Osteocyte (in vitro differentiated cells): ENCODE measurements at places on chromosomes 5 and 9.

DNA sequence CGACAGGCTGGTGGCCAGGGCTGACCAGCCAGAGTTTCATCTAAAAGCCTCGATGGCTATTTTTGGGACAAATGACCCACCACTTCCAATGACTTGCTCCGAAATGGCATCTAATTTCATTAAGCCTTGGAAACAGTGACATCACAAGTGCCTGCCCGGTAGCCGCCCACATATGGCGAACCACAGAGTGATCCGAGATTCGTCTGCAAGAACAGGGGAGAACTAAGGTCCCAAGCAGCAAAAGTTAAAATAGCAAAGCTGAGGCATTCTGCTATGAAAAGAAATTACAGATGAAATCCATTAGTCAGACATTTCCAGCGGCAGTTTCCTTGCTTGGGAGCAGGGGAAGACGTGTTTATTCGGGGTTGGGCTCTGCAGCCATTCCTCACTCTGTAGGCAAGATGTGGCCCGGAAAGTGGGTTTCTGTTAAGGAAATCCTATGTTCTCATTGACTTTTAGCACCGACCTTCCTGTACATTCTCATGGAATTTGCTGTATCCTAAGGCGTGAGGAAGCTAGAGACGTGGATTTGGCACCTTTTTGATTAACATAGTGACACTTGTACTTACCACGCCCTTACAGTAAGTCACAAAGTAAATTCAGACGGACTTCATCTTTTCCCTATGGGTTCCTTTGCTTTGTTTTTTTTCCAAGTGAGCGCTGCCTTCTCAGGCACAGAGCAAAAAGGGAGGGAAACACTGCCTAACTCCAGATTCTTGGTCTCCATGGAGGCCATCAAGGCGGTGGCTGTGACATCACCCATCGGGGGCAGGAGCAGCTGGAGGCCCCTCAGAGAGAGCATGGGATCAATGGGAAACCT lies 45.1 kb downstream of the ERGIC1 start:
- DNase-seq: no peak

- DNase-seq: no peak
These were observed 18.7 kb upstream of the TMEM245 start for GRCh38 chr9:109138421-109138820.

DNA sequence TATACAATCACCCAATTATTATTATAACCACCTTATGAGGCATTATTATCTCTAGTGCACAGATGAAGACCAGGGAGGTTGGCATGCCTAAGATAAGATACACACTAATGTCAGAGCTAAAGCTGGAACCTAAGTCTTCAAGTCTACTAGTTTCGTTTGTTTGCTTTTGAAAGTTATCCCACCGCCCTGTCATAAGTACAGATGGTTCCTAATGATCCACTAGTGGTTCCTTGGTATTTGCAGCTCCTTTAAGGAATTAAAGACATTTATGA lies 14.1 kb downstream of the NDUFA8 start:
- DNase-seq: no peak

- no peak for DNase-seq
These were observed 66.1 kb downstream of the TTC39B start for GRCh38 chr9:15240927-15241326.

GRCh38 chr5:178981381-178981780 lies 13.7 kb downstream of the GRM6 start:
- no peak for DNase-seq

GRCh38 chr9:81650586-81651515 lies 38.5 kb downstream of the TLE1 start:
- DNase-seq: no peak

GRCh38 chr9:20701060-20701459 lies 17.0 kb downstream of the FOCAD start:
- no peak for DNase-seq

DNA sequence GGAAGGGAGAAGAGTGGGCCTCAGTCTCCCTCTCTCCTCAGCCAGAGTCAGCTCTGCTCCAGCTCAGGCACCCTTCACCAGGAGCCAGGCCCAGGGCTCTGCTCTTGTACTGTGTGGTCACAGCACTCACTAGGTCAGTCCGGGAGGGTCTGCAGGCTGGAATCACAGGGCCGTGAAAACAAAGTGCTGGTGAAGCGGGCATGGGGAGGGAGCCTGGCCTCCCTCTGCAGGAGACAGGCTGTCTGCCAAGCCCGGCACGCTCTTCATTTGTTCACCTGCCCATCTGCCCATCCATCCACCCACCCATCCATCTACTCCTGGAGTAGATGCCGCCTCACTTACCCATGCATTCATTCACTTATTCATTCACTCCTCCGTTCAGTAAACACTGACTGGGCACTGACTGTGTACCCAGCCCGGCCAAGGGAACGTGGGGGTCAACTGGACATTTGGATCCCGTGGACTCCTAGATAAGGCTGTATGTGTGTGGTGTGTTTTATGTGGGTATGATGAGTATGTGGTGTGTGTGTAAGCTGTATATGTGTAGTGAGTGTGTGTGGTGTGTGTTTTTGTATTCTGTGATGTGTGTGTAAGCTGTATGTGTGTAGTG lies 3.6 kb downstream of the SPAAR start:
- no peak for DNase-seq

DNA sequence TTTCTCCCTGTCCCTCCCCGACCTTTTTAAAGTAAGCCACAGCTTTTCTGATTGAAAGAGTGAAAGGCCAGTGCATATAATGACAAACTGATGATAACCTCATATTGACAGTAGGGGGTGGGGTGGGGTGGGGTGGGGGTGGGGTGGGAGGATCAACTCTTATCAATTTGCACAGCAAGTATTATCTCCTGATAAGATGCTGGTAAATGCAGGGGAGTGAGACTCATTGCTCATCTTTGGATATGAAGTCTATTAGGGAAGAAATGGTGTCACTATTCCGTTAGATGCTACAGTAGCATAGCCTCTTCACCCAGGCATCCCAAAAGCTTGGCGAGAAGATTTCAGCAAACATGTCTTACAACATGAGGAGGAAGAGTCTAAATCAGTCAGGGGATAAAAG lies 38.9 kb upstream of the HMGCS1 start:
- DNase-seq: no peak

DNA sequence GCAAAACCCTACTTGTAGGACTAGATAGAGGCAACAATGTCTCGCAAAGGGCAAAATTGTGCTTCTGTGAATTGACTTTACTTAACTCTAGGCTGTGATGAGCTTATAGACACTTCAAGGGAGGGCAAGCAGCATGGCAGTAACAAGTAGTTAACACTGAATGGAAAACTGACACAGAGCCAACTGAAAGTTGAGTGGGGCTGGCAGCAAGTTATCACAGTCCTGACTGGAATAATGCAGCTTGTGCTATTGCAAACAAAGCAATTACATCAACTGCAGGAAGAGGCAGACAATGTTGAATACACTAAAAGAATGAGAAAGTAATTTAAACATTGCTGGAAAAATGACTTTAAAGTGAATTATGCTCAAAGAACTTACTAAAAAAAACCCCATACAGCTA lies 62.2 kb downstream of the RNF38 start:
- no peak for DNase-seq

DNA sequence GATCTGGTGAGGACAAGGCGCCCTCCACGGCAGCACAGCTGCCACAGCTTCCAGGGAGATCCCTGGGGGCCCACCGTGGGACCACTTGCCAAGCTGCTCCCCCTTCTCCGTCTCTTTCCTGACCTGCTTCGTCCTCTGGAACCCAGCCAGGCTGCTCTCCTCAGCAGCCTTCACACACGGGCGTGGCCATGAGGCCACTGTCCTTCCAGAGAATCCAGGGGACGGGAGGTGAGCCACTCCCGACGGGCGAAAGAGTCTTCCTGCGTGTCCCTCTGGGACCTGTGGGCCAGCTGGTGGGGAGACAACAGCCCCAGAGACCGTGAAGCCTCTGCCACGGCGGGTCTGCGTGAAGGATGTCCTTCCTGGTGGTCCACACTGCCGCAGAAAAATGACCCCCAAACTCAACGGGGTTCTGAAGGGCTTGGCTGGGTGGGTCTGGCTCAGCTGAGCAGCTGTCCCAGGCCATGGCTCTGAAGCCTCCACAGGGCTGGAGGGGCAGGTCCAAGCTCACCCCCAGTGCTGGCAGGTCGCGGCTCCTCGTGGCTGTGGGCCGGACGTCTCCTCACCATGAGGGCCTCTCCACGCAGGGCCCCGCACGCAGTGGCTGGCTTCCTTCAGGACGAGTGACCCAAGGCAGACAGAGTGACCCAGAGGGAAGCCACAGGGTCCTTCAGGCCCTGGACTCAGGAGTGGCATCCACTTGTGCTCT lies 47.4 kb upstream of the NKD2 start:
- peak; percentile 84 for DNase-seq

DNA sequence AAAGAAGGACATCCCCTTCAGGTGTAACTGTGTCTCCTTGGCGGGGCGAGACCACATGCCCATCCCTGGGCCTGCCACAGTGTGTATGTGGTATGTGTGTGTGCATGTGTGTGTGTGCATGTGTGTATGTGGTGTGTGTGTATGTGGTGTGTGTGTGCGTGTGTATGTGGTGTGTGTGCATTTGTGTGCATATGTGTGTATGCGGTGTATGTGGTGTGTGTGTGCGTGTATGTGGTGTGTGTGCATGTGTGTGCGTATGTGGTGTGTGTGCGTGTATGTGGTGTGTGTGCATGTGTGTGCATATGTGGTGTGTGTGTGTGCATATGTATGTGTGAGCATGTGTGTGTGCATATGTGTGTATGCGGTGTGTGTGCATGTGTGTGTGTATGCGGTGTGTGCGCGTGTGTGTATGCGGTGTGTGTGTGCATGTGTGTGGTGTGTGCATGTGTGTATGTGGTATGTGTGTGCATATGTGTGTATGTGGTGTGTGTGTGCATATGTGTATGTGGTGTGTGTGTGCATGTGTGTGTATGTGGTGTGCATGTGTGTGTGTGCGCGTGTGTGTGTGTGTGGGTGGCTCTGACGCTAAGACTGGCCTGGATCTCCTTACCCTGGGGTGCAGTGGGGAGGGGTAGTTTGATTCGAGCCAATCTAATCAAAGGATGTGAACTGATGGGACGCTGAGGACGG lies 107.9 kb upstream of the RAPGEF1 start:
- no peak for DNase-seq

GRCh38 chr5:116669261-116670031 lies 94.8 kb upstream of the SEMA6A start:
- DNase-seq: no peak

DNA sequence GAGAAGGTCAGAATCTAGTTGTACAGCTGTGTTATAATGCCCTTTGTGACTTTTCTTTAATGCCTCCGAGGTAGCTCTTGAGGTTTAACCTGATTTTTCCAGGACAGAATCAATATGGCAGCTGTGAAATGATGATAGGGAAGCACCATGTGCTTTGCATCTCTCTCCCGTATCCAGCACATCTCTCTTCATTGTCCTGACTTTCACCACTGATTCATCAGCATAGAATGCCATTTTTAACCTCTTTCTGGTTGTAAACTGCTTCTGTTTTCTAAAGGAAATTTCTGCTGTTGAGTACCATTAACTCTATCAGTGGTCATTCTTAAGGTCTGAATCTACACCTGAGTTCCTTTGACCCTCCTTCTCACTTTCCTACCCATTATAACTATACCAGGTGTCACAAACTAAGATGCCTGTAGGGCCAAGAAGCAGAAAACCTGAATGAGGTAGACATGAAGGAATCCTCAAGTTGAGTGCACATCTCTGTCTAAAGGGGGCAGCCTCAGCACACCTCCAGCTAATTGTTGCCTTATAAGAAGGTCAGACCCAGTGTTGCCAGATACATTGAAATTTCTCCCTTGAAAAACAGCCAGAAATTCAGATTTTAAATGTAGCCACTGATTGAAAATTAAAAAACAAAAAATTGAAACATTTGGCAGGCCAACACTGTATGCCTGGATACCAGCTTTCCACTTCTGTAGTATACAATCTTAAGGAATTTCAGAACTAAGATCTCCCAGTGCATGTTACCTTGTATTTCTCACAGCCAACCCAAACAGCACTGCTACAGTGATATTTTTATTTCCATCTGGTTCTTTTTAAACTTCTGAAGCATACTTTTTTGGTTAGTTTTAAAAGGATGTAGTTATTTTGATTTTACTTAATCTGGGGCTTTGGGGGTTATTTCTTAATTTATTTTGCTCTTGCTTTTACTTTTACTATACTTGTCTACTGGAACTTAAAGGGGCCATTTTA lies 35.8 kb upstream of the TLX3 start:
- DNase-seq: no peak

DNA sequence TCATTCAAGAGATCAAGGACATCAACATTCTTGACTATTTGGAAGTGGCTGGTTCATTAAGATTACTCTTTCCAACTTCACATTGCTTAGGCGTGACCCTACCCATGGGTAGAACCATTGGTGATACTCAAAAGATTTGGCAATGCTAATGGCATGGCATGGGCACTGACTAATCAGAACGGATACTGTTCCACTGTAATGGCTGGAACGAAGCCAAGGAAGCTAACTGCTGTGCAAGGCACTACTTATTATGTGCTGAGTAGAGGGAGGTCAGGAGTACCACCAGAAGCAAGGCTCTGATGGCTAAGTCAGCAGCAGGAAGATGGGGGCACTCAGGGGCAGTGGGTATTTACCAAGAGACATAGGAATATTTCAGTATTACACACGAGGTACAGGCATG lies 31.9 kb downstream of the GNA14 start:
- no peak for DNase-seq

DNA sequence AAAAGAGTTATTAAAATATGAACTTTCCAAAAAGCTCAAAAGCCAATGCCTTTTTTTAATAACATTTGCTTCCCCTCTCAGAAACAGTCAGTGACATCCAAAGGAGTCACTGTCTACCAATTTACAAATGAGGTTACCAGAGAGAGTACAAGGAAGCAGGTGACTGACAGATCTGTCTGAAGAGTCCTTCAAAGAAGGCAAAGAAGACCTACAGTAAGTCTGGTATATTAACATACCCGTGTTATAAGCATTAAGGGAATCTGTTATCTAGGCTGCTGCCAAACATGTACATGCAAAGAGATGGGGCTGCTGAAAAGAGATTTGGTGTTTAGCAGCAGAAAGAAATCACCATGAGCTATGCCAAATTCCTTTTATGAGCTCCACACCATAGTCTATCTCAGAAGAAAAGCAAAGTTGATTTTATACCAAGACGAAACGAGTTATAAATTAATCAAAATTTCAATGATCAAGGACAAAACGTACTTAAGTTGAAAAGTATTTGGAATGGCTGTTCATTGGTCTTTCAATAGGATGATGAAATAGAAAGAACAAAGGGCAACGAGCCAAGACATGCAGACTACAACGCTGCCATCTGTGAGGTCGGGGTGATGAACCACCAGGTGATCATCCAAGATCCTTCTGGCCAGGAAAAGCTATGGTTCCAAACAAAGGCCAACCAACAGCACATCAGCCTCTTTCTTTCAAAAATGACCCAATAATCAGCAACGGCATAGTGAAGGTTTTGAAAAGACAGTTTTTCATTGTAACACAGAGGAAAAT lies 8.1 kb downstream of the PRELID2 start:
- DNase-seq: no peak

DNA sequence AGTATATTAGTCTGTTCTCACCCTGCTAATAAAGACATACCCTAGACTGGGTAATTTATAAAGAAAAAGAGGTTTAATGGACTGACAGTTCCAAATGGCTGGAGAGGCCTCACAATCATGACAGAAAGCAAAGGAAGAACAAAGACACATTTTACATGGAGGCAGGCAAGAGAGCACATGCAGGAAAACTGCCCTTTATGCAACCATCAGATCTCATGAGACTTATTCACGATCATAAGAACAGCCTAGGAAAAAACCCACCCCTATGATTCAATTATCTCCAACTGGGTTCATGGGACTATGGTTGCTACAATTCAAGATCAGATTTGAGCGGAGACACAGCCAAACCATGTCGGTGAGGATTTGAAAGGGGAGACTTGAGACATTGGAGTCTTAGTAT lies 252.8 kb upstream of the PPP1R2B start:
- no peak for DNase-seq

GRCh38 chr5:39211773-39212172 lies 7.6 kb downstream of the FYB1 start:
- DNase-seq: no peak
